ENCODE measurements at places on chromosomes 3 and 15.

GRCh38 chr3:30017901-30018300 is 588.5 kb upstream of the TGFBR2 start:
- DNase-seq = no peak

- DNase-seq = no peak
These were observed 55.2 kb downstream of the SPTSSB start for GRCh38 chr3:161316006-161316689.

DNA sequence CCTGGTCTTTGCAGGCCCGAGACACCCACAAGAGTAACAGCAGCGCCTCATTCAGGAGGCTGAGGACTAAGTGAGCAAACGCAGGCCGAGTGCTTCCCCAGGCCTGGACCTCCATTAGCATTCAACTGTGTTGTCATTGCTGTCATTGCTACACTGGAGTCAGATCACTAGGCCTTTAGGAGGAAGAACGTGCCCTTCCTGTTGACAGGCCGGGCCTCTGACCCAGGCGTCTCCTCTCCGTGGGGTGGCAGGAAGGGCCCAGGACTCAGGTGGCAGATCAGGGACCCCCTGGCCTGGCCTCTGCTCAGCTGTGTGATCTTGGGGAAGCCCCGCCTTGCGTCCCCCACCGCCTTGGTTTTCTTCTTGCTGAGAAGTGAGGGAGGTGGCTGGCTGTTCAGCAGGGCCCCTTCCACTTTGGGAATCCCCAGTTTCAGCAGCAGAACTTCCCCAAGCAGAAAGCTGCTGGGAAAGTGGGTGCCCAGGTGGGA is 19.1 kb downstream of the ZDHHC19 start:
- DNase-seq = no peak

- DNase-seq = no peak
These were observed 183.8 kb upstream of the THRB start for GRCh38 chr3:24678421-24678865.

DNA sequence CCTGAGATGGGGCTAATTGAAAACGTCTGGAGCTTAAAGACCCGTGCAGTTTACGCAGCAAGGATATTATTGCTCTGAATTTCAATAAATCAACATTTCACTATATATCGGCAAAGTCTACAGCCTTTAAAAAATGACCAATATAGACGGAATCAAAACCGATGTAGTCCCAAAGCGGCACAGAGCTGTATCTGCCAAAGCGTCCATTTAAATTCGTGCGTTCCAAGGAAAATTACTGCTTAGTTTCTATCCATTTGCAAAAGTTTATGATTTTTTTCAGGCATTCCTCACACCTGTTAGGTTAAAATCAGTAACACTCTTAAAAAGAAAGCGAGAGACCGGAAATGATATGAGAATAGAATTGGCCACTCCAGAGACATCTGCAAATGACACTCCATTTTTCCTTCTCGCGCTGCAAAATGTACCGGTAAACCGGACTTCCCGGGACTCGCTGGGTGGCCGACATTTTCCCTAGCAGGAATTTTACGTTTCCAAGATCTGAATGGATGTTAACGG is 777 bp upstream of the EIF4A2 start:
- no peak for DNase-seq

DNA sequence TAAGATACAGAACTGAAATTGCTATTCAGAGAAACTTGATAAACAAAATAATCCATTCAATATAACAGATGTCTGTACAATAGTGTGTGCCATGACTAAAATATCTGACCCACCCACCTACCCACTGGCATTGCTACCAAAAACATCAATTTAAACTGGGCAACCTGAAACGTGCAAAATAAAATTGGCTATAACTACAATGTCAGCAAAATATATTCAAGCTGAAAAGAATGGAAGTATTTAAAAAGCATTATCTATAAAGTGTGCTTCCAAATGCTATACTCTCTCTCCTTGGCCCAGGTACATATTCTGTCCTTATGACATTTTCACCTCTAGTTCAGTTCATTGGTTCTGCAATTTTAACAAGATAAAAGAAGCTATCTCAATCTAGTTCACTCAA is 379.6 kb upstream of the ATP11B start:
- no peak for DNase-seq

GRCh38 chr3:179474480-179474879 is 23.2 kb upstream of the GNB4 start:
- DNase-seq = no peak

GRCh38 chr3:195021692-195022091 is 249.3 kb downstream of the XXYLT1 start:
- DNase-seq = no peak

DNA sequence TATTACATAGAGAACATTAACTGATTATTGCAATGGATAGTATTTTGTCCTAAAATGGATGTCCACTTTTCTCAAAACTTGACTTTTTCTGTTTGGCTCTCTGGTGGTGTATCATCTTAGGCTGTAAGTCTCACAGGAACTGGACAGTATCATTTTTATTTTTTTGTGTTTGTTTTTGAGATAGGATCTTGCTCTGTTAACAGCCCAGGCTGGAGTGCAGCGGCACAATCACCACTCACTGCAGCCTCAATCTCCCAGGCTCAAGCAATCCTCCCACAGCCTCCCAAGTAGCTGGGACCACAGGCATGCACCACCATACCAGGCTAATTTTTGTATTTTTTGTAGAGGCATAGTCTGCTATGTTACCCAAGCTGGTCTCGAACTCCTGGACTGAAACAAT is 13.1 kb downstream of the CHST14 start:
- DNase-seq = no peak

DNA sequence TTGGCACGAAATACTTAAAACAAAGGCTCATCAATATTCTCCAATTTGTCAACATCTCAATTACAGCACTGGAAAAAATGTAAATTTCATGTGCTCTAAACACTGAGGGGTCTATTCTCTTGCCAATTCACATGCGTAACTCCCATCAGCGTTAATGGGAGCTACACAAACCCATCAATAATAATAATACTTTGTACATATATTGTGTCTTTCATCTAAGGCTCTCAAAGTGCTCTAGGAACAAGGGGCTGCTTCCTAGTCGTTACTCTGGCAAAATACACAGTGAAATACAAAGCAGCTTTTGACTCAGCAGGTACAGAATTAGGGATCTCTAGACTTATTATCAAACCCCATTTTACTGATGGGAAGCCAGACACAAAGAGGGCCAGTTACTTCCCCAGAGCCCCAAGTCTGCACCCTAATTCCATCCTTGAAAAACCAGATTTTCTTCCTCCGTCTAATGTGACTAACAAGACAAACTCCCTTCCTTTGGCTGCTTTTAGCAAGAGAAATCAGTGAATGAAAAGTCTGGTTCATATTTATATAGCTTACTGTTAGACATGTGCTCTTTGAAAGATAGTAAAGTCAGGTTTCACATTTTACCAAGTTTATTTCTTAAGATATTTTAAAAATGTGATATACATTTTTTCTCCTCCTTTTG is 20.0 kb downstream of the MEIS2 start:
- no peak for DNase-seq

DNA sequence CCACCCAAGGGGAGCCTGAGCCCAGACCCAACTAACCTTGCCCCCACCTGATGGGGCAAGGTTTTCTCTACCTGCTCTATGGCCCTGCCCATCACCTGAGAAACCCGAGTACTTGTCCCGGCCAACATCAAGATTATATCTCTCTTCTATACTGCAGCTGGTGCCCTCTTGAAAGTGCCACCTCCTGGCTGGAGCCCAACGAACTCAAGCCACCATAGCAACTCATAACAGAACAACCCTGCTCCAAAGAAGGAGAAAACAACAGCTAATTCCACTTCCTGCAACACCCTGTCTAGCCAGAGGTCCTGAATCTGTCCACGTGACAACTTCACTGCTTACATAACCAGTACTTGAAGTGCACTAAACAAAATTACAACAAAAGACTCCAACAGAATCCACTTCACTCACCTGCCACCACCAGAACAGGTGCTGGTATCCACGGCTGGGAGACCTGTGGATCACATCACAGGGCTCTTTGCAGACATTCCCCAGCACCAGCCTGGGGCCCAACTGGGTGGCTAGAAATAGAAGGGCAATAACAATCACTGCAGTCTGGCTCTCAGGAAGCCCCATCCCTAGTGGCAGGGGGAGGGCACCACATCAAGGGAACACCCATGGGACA is 49.2 kb downstream of the PIERCE2 start:
- no peak for DNase-seq

DNA sequence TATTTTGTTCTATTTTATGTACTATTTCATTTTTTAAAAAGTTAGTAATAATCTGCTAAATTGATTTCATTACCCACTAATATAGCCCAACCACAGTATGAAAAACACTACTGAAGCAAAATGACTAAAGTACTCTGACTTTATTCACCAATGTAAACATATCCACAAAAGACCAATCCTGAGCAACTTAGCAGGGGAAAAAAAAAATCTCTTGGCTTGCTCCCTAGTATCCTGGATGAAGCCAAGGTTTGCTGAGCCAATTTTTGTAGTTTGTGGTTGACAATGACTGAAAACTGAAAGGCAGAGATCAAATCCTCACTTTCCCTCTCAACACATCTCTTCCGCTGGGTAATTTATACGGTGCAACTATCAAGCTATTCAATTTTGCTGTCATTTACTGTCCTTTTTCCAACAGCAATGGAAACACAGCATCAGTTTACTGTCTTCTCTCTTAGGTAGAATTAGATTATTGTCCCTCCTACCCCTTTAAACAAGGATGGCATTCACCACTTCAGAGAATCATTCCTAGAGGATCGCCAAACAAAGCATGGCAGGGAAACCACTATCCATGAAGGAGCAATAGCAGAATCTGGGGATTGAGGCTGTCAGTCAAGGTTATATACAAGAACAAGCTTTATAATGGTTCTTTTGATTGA is 149.7 kb downstream of the THRB start:
- DNase-seq = no peak

- no peak for DNase-seq
These were observed 39.3 kb downstream of the C2CD4B start for GRCh38 chr15:62125773-62126172.

DNA sequence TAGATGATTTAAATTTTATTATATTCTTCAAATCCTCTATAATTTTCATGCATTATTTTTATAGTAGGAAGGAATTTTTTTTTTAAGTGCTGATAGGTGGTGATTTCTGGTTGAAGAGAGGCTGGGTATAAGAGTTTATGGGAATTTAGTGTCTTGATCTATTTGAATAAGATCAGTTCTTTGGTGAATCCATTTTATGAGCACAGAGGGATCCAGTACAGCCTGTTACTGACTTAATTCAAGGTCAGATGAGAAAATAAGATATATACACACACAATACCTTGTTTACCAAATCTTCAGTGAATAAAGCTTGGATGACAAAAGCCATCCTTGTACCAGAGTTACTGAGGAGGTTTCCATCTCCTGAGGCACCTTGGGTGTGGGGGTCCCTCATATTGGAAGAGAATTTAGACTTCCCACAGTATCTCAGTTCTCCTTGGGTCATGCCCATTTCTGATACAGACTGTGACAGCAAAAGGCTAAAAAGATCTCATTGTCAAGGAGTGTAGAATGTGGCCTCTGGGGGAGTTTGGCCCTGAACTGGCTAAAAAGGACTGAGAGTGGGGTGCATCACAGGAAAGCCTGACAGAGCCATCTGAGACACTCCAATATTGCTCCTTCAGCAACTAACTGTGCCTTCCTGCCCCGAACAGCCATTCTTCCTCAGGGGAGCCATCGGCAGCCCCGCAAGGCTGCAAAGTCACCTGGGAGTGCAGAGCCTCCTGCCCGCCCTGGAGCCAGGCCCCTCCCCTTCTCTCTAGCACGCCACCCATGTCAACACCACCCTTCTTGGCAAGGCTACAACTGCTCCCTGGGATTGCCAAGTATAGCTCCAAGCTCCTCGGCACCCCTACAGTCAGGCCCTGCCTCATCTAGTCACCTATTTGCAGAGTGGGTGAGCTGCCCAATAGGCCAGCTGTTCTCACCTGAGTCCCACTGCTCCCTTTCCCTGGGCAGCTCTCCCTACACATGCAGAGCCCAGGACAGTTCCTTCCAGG is 43.1 kb upstream of the HACD2 start:
- DNase-seq = no peak

GRCh38 chr3:150744041-150744918 is 18.7 kb downstream of the SIAH2 start:
- no peak for DNase-seq

DNA sequence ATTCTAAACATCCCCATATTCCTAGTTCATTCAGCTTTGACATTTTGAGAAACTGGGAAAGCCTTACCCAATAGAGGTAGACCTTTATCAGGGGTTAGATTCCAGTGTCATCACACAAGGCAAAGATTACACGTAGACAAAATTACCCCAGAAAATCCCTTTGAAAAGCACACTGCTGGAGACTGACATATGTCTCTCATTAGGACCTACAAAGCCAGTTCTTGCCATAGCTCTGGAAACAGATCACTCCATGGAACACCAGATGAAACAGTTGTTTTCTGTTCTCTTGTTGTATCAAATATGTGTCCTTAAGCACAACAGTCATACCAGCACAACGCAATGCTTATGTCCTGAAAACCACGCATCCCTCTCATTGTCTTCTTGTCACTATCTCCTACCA is 44.7 kb downstream of the RARB start:
- no peak for DNase-seq

DNA sequence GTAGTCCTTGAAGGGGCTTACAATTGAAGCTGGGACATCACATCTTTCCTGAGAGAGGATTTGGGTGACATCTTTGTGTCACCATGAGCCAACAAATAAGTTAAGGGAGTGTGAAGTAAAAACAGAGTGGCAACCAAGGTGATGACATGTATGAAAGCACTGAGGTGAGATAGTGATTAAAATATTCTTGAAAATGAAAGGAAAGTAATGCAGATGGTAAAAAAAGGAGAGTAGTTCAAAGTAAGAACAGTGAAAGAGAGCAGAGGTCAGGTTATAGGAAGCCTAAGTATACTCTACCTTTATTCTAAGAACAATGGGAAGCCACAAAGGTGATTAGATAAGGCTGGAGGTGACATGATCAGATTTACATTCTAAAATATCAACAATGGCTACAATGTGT is 486.1 kb downstream of the DIPK2A start:
- DNase-seq = no peak

DNA sequence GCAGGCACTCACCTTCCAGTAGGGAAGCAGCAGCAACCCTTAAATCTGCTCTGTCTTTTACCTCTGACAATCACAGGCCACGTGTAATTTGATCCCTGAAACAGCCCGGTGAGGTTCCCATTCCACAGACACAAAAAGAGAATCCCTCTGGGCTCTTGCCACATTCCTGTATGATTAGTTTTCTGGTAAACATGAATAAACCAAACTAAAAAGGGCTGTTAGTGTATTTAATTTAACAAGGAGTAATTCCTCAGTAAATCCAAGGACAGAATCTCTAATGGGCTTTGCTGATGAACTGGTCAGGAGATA is 186.9 kb downstream of the FAM43A start:
- no peak for DNase-seq

GRCh38 chr15:75235760-75236729 is 22.1 kb upstream of the GOLGA6C start:
- no peak for DNase-seq

GRCh38 chr3:134066158-134066541 is 36.4 kb upstream of the SLCO2A1 start:
- DNase-seq = no peak

DNA sequence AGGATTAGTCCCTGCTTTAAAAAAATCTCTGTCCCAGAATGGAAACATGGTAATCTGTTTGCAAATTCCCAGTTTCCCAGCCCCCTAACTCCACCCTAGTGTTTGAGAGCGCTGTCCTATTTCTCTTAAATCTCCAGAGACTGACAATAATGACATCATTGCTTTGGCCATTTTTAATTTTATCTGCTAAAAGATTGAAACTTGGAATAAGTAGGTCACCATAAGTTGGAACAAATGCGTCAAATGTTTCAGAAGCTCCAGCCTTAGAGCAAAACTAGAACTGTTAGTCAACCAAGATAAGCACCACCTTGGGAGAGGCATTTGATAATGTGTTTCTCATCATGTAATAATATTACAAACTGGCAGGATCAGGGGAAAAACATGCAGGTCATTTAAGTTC is 25.7 kb upstream of the MB21D2 start:
- DNase-seq = no peak
